ENCODE measurements at places on chromosomes 7 and 10.

DNA sequence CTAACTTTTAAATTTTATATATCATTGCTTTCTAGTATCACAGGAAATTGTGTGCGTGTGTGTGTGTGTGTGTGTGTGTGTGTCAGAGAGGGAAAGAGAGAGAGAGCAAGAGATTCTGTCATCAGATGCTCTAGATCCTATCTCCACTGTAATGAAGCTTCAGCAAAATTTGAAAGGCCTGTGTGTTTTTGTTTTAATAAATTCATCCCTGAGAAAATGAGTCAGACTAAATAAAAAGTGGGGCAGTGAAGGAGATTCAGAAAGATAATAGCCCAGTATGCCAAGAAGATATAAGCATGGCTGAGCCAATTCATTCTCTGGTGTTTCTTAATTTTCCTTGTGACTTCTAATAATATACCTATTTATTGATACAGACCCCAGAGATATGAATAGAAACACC lies 184.2 kb upstream of the TMEM196 start:
- no peak overlapping the region for H3K27ac ChIP-seq
- no peaks in the 10 kb centered on the region for H3K36me3 ChIP-seq
- H3K27me3 ChIP-seq: no peaks in the 10 kb centered on the region
- no peak for DNase-seq
- no peaks in the 10 kb centered on the region for H3K4me1 ChIP-seq

DNA sequence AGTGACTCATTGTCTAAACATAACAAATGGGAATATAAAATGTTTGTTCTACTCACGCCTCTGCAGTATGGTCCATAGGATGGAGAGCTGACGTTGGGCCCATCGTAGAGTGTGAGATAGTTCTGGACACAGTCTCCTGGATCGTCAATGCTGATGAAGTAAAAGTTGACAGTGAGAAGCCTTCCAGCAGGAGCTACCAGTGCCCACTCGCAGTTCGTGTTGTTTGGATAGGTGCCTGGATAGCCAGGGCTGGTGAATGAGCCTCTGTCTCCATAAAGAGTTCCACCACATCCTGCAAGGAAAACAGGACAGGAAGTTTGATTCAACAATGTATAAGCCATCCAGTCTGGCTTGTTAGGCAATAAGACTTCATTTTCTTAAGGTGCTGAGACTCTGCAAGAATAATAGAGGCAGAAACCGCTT lies 79.6 kb downstream of the OR13A1 start:
- H3K27me3 ChIP-seq: no peaks in the 10 kb centered on the region
- H3K4me3 ChIP-seq: no peak overlapping the region
- H3K4me1 ChIP-seq: no peaks in the 10 kb centered on the region
- no peak overlapping the region for H3K27ac ChIP-seq
- no peaks in the 10 kb centered on the region for H3K36me3 ChIP-seq

GRCh38 chr10:22803261-22803885 lies 89.0 kb upstream of the PIP4K2A start:
- no peaks in the 10 kb centered on the region for H3K4me1 ChIP-seq
- no peak overlapping the region for H3K4me3 ChIP-seq
- no peak overlapping the region for H3K27ac ChIP-seq
- no peak for DNase-seq

- no peak overlapping the region for H3K4me3 ChIP-seq
- peaks cover 7% of the 10 kb centered on the region for H3K4me1 ChIP-seq
Observed at GRCh38 chr7:1459512-1459892, 232 bp upstream of the MICALL2 start.

GRCh38 chr10:82310839-82311238 lies 435.8 kb downstream of the NRG3 start:
- no peak overlapping the region for H3K4me3 ChIP-seq
- H3K27ac ChIP-seq: no peak overlapping the region
- no peaks in the 10 kb centered on the region for H3K27me3 ChIP-seq
- H3K36me3 ChIP-seq: no peaks in the 10 kb centered on the region

DNA sequence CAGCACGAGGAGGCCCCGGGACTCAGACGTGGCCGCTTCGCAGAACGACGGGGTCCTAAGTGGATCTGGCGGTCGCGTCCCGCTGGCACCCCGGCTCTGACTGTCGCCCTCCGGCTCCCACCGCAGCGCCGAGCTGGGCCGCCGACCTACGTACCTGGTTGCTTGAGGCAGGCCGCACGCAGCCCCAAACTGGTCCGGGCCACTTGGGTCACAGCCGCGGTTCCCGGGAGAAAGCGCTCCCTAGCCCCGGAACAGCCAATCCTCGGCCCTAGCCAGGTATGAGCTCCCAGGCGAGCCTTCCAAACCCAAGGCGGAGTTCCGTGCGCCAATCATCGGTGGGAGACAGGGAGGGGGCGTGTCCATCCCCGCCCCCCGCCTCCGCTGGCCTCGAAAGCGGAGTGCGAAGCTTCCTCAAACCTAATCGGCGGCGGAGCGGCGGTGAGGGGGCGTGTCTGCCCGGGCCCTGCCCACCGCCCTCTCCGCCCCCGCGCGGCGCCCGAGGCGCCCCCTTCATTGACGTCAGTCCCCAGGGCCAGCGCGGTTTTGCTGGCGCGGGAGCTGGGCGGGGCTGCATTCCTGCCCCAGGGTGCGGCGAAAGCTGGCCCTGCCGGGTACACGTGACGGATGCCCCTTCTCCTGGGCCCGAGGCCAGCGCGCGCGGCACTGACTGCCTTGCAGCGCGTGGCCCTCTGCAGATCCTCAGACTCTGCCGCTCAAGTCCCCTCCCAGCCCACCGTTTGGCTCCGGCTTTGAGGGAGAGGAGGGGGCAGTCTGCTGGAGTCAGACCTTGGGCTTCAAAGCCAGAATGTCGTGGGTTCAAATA lies at the start of gene AVPI1:
Gene AVPI1 (minus strand): TSS at position 280 of the 823 bp plus-strand sequence. CDS start 7,336 bp downstream, outside the sequence.
- H3K36me3 ChIP-seq: no peaks in the 10 kb centered on the region
- peak within 1 kb of the TSS; percentile 71 for H3K4me3 ChIP-seq
- H3K27me3 ChIP-seq: no peaks in the 10 kb centered on the region
- peak; percentile 94 for DNase-seq
- H3K27ac ChIP-seq: peak within 1 kb of the TSS; percentile 70
- H3K4me1 ChIP-seq: peaks cover 25% of the 10 kb centered on the region

DNA sequence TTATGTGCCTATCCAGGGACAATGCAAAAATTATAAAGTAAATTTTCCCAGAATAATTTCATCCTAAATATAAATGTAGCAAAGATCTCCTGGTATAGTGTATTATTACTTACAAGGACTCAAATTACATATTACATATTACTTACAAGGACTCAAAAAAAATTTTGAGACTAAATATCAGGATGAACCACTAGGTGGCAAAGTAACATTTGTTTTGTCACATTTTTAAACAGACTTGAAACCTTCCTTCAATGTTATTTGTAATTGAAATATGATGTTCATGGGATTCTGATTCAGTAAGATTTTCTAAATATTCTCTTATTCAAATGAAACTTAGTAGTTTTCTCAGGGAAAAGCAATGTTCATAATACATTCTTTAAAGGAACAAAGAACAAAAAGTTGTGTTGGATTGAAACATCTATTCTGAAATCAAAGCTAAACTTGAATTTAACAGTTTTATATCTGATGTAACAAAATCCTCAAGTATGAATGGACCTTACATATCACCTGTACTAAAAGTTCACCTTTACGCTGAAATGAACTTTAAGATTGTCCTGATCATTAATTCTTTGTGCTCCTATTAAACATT lies 74.3 kb upstream of the GNAI1 start:
- no peaks in the 10 kb centered on the region for H3K36me3 ChIP-seq
- no peak for DNase-seq
- no peak overlapping the region for H3K4me3 ChIP-seq
- no peaks in the 10 kb centered on the region for H3K4me1 ChIP-seq
- no peak overlapping the region for H3K27ac ChIP-seq

DNA sequence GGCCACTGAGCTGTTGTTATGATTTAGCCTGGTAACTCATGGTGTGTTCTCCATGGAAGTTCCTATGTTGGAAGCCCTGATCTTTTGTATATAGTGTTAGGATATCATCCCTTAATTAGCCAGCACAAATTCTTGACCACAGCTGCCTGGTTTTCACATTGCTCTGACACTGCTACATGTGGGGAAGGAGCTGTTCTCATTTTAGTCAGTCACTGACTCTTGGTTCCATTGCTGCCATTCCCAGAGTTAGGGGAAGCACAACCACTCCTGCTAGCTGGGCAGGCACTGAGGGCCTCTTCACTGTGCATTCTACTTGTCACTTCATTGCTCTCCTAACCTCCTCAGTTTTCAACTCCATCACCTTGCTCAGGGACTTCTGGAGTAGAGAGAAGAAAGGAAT lies 98.4 kb upstream of the GJD4 start:
- no peaks in the 10 kb centered on the region for H3K27me3 ChIP-seq
- no peak overlapping the region for H3K27ac ChIP-seq
- no peak overlapping the region for H3K4me3 ChIP-seq
- H3K36me3 ChIP-seq: no peaks in the 10 kb centered on the region
- no peak for DNase-seq
- no peaks in the 10 kb centered on the region for H3K4me1 ChIP-seq

- peaks cover 18% of the 10 kb centered on the region for H3K27me3 ChIP-seq
- H3K36me3 ChIP-seq: no peaks in the 10 kb centered on the region
- no peak overlapping the region for H3K4me3 ChIP-seq
Observed at GRCh38 chr10:77566914-77567566, 70.6 kb downstream of the KCNMA1 start.

- H3K36me3 ChIP-seq: no peaks in the 10 kb centered on the region
- DNase-seq: no peak
- no peaks in the 10 kb centered on the region for H3K27me3 ChIP-seq
- H3K4me3 ChIP-seq: no peak overlapping the region
- no peak overlapping the region for H3K27ac ChIP-seq
Observed at GRCh38 chr10:61272781-61273180, 180.4 kb downstream of the TMEM26 start.

GRCh38 chr10:71262027-71262426 lies 49.7 kb downstream of the UNC5B start:
- no peak overlapping the region for H3K4me3 ChIP-seq
- no peak for DNase-seq
- H3K27ac ChIP-seq: no peak overlapping the region

DNA sequence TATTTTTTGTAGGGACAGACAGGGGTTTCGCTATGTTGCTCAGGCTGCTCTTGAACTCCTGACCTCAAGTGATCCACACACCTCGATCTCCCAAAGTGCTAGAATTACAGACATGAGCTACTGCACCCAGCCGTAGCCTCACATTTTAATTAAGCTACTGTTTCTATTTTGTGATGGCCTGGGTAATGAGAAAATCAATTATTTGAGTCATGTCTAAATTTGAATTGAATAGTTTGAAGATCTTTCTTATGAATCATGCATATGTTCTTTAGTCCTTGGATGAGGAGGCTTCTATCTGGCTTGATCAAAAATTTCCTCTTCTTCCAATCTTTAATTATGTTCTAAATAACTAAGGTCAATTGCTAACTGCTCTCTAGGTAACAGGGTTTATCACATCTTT lies 175.0 kb downstream of the REEP3 start:
- no peak for DNase-seq
- no peak overlapping the region for H3K27ac ChIP-seq
- H3K27me3 ChIP-seq: no peaks in the 10 kb centered on the region
- no peak overlapping the region for H3K4me3 ChIP-seq
- H3K4me1 ChIP-seq: no peaks in the 10 kb centered on the region

DNA sequence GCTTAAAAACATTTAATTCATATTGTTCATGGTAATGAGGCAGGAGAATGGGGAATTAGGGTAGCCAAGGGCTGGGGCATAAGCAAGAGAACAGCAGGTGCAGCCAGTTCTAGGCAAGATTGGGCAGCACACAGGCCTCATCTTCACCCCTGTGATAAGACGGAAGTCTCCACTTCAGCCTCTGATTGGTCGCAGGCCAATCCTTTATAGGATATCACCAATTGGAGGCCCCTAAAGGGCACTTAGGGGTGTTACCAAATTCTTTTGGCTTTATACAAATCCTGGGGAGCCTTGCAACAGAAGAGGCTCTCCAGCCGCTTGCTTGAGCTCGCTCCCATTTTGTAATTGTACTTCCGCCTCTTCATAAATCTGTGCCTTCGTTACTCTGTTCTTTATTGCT lies 231.1 kb downstream of the REEP3 start:
- H3K27ac ChIP-seq: no peak overlapping the region
- peaks cover 3% of the 10 kb centered on the region for H3K27me3 ChIP-seq
- no peak overlapping the region for H3K4me3 ChIP-seq
- no peak for DNase-seq
- H3K36me3 ChIP-seq: no peaks in the 10 kb centered on the region

DNA sequence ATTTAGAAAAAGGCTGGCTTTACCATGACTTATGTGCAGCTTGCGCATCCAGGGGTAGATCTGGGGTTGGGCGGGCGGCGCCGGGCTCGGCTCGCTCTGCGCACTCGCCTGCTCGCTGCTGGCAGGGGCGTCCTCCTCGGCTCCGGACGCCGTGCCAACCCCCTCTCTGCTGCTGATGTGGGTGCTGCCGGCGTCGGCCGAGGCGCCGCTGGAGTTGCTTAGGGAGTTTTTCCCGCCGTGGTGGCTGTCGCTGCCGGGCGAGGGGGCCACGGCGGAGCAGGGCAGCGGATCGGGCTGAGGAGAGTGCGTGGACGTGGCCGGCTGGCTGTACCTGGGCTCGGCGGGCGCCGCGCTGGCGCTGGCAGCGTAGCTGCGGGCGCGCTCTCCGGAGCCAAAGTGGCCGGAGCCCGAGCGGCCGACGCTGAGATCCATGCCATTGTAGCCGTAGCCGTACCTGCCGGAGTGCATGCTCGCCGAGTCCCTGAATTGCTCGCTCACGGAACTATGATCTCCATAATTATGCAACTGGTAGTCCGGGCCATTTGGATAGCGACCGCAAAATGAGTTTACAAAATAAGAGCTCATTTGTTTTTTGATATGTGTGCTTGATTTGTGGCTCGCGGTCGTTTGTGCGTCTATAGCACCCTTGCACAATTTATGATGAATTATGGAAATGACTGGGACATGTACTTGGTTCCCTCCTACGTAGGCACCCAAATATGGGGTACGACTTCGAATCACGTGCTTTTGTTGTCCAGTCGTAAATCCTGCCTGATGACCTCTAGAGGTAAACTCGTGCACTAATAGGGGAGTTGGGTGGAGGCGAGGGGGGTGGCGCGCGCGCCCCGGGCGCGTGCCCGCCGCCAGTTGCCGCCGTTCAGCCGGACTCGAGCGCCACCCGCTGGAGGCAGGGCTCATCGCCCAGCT lies at the start of gene HOXA5:
Gene HOXA5 (minus strand): TSS at position 659 of the 927 bp plus-strand sequence. CDS start 74 bp downstream, at position 585.
- no peak within 1 kb of the TSS for H3K4me3 ChIP-seq
- no peak within 1 kb of the TSS for H3K27ac ChIP-seq
- no peaks in the 10 kb centered on the region for H3K27me3 ChIP-seq
- H3K36me3 ChIP-seq: no peaks in the 10 kb centered on the region

DNA sequence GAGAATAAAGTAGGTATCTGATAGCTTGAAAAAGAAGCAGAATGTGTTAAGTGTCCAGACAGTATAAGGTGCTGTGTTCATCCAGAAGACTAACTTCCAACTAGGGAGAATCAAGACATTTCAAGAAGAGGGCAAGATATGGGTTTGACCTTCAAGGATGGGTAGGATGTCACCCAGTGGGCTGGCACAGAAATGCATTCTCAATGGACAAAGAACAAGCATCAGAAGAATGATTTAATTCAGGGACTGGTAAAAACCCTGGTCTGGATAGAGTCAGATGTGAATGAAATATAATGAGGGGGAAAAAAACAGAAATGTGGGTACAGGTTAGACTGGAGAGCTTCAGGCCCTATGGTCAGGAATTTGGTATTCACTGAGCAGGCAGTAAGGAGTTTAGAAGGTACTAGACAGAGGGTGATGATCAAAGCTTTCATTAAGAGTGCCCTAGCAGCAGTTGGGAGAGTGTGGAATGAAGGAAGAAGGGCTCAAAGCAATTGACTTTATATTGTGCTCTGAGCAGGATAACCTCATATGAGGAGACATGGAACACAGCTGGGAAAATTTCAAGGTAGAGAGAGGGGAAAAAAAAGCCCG lies 180.7 kb upstream of the ANK3 start:
- H3K27me3 ChIP-seq: no peaks in the 10 kb centered on the region
- peaks cover 2% of the 10 kb centered on the region for H3K4me1 ChIP-seq
- H3K27ac ChIP-seq: no peak overlapping the region
- no peak overlapping the region for H3K4me3 ChIP-seq
- DNase-seq: no peak

Measured in T-cell (primary cell).